ENCODE measurements at places on chromosomes 7 and 10.

GRCh38 chr7:46123756-46124343 is 202.8 kb upstream of the IGFBP3 start:
- no peak for DNase-seq

DNA sequence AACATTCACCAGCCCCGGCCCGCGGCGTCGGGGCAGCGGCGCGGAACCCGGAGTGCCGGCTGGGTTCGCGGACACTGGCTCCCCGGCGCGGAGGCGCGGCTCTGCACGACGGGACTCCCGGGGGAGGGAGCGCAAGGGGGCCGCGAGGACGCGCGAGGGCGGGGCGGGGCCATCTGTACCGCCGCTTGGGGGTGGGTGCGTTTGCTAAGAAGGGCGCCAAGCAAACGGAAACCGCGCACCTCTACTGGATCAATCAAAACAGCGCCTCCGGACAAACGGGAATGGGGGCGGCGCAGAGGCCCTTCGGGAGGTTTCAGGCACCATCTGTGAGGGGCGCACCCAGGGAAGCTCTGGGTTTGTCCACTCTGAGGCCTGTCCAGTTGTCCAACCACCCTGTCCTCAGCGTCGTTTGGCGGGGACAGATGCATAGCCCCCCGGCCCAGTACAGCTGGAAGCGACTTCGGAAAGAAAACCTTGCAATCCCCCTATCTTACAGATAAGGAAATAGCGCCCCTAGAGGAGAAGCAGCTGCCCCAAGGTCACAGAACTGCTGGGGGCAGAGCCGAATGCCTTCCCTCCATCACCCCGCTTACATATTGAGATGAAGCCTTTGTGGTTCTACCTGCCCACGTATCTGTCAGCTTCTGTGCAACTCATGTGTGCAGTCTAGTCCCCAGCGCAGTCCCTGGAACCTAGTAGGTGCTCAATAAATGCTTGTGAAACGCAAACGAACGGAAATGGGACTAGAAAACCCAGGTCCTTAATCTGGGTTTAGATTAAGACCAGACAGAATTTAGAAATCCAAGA is 10.7 kb upstream of the SLIT1 start:
- peak; percentile 72 for DNase-seq

DNA sequence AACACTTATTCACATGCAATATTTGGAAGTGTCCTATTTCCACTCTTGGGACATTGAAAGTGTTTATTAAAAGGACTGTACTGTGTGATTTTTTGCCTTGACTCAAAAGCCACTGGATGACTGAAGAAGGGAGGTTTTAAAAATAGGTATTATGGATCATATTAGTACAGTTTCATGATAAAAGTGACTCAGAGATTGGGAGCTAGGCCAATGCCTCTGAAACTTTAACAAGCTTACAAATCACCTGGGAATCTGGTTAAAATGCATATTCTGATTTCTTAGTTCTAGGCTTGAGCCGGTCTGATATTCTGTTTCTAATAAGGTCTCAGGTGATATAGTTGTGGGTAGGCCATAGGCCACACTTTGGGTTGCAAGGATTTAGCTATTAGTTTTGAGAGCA is 191.2 kb downstream of the PLXDC2 start:
- DNase-seq, result no peak

DNA sequence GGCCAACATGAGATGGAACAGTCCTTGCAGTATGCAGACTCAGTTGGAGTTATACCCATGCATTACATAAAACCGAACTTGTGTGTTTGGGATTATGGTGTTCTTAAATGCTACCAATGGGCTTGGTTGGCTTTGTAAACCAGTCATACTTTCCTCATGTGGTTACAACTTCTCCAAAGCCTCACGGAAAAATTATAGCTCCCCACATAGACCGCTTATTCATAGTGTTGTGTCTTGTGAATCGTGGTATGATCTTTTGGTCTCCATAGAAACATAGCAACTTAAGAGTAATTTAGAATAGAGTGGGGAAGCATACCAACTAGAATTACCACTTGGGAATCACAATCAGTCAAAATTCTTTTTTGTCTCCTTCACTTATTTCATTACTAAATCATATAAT is 112.3 kb upstream of the FZD1 start:
- DNase-seq, result no peak

- DNase-seq, result peak; percentile 20
Measured at GRCh38 chr10:71933651-71934050, 30.5 kb upstream of the CHST3 start.

DNA sequence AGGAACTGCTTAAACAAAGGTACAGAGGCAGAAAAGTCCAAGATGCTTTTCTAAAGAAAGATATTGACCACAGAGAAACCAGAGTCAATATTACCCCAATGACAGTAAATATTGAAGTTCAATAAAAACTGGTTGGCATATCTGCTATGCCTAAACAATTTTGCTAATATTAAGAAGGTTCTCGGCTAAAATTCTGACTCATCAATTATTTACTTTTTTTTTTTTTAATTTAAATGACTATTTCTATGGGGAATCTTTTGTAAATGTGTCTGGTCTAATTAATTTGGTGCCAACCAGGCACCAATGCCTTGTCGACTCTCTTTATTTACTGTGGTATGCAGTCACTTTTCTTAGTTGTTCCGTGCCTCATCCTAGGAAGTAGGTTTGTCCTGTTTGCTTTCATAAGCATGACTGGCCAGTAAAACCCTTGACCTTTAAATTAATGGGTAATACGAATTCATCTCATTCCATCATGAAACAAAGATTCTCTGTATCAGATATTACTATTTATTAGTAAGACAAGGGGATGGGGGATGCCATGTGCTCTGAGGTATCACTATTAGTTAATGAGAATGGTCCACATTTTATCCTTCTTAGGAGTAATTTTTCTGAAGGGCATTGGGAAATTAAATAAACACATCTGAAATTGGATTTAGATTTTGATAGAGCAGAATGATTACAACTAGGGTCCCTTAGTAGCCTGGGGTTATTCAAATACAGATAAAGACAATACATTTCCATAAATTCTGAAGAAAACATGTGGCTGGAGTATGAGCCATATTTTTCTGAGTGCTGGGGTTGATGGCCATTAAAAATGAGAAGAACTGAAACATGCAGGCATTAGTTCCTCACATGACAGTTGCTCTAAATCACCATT is 154.4 kb downstream of the VTI1A start:
- no peak for DNase-seq

- DNase-seq, result no peak
Measured at GRCh38 chr10:64142395-64142794, 621.2 kb downstream of the REEP3 start.

- DNase-seq, result no peak
Measured at GRCh38 chr10:34420273-34420672, 394.8 kb downstream of the PARD3 start.

DNA sequence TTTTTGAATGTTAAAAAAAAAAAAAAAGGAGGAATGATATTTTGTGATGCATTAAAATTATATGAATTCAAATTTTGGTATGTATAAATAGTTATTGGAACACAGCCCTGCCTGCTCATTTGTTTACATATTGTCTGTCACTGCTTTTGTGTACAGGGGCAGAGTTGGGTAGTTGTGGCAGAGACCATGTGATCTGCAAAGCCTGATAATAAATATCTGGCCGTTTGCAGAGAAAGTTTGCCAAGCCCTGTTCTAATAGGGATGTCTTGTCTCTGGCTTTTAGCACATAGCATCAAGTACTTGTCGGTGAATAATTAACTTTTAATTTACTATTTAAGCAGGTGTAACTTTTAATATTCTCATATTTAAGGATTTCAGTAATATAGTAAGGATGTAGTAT is 19.8 kb downstream of the TSPAN13 start:
- no peak for DNase-seq

DNA sequence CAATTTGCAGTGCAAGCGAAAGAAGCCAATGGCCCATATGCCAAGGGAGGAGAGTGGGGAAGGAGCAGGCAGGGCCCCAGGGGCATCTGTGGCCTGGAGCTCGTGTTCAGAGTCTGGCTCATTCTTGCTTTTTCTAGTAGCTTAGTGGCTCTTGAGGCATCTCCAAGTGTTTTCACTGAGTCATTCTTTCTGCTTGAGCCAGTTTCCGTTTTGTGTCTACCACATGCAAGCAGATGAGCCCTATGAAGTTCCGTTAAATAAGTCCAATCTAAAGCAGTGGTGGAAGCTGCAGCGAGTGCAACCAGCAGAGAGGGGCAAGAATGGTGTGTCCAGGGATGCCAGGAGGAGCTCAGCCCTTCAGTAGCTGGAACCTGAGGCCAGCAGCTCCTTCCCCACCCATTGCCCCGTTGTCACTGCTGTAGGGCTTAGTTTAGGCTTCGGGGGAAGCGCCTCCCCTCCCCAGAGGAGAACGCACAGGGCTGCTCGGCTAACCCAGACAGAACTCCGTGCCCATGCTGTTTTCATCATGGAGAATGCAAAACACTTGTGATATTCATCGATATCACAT is 57.4 kb upstream of the EBF3 start:
- DNase-seq, result no peak

GRCh38 chr7:150799741-150800580 is at the start of gene TMEM176B:
TMEM176B (minus strand) TSS chr7:150800364; CDS start chr7:150796569, 3,795 bp downstream.
- no peak for DNase-seq

DNA sequence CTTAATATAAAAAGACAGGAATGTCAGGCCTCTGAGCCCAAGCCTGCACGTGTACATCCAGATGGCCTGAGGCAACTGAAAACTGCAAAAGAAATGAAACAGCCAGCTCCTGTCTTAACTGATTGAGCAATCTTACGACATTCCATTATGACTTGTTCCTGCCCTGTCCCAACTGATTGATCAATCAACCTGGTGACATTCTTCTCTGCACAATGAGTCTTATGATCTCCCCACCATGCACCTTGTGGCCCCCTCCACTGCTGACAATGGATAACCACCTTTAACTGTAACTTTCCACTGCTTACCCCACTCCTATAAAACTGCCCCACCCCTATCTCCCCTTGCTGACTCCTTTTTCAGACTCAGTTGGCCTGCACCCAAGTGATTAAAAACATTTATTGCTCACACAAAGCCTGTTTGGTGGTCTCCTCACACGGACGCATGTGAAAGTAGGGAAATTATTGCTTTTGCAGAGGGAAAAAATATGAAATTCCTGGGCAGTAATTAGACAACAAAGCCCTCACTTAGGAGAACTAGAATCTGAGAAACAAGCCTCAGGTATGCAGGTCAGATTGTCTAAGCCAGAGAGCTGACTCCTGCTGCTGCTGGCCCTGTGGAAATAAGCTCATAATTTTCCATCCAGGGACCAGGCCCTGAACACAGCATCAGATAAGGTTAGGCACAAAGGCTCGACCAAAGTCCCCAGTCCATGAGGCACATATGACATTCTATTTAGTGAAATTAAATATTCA is 5.3 kb downstream of the CYP3A7 start:
- no peak for DNase-seq

- peak; percentile 24 for DNase-seq
Measured at GRCh38 chr10:51960494-51960895, 261.1 kb upstream of the CSTF2T start.

DNA sequence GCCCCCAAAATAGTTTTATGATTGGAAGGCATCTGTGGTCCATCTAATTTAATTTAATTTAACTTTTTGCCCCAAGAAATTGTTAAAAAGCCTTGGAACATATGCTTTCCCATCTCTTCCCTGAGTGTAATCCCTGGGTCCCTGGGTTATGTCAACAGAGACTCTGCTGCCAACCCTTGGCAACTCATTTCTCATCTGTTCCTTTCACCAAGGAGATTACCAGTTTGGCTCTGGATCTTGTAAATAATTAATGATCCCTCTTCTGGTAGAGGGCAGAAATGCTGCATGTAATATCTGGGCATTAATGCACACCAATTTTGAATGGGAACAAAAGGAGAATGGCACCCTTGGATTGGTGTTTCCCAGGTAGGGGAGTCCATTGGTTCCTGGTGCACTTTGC is 514.2 kb downstream of the CCSER2 start:
- DNase-seq, result no peak

GRCh38 chr7:112789453-112789816 is 758 bp downstream of the TMEM168 start:
- DNase-seq, result no peak

GRCh38 chr10:49435225-49435624 is 39.3 kb upstream of the DRGX start:
- DNase-seq, result no peak

DNA sequence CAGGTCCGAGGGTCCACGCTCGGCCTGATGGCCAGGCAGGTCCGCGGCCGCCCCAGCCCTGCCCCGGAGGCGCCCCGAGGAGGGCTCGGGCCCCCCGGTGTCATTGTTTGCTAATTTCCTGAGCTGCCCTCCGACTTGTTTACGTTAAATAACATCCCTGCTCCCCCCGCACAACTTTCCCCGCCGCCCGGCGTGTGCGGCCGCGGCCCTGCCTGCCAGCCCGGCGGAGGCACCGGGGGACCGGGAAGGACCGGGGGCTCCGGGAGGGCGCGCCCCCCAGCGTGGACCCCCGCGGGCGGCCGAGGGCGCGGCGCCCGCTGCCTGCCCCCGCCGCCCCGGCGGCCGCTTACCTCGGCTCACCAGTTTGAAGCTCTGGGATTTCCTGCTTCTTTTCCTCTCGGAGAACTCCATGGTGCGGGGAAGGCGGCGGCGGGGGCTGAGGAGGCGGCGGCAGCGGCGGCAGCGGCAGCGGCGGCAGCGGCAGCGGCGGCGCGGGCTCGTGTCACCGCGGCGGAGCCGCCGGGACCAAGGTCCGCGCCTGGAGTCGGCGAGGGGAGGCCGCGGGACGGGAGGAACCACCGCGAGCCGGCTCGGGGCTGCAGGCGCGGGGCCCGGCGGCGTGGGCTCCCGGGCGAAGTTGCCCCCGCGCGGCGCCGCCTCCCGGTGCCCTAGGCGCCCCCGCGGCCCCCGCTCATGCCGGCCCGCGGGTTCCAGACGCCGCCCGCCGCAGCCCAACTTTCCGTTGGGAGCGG is 515 bp downstream of the BEND7 start:
- no peak for DNase-seq

- DNase-seq, result no peak
Measured at GRCh38 chr7:21948364-21948763, 2.7 kb upstream of the CDCA7L start.

- no peak for DNase-seq
Measured at GRCh38 chr7:152865461-152865860, 105.9 kb downstream of the ACTR3B start.

- no peak for DNase-seq
Measured at GRCh38 chr7:78765943-78766729, 687.3 kb downstream of the MAGI2 start.

- DNase-seq, result no peak
Measured at GRCh38 chr7:80146545-80147182, 12.0 kb downstream of the GNAI1 start.

- DNase-seq, result peak; percentile 64
Measured at GRCh38 chr7:107725138-107725740, 18.7 kb upstream of the CBLL1 start.

DNA sequence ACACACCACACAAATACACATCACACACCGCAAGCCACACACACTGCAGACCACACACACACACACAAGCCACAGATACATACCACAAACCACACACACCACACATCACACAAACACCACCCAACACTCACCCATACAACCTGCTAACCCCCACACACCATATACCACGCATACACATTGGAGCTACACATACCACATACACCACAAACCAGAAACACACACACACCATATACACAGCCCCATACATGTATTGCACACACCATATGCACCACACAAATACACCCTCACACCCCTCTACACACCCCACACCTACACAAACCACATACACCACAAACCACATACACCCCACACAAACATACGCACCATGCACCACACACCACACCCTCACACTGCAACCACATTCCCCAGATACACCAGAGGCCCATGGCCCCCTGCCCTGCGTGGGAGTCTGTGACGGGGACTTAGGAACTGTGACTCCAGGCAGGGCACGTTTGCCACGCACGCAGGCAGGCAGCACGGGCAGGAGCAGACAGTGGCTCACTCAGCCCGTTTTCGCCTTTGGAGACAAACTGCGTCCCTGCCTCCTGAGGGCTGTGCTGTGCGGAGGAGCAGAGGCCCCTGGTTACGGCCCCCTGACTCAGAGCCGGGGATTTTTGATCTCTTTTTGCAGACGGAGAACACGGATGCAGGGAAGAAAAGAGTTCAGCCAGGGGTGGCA is 52.6 kb downstream of the TMEM209 start:
- no peak for DNase-seq

Data from CD4-positive, alpha-beta T cell treated with Interleukin-4 for 4 hours (primary cell).